ENCODE measurements at places on chromosomes 3 and 15. TPM values are rescaled to one million over a fixed set of nuclear protein-coding genes. Genes with fewer than 3 reads are reported as not detected.

The FSD2 gene
- total RNA-seq, result not detected

The XRN1 gene
- total RNA-seq, result 72.8 TPM

The COL6A5 gene
- not detected for total RNA-seq

The ARGFX gene
- total RNA-seq, result not detected

The GXYLT2 gene
- 3.6 TPM for total RNA-seq

The CAMK2N2 gene
- total RNA-seq, result not detected

The SPESP1 gene
- total RNA-seq, result 3.0 TPM

The TERC gene
- 1.4 TPM for total RNA-seq

The C3orf85 gene
- total RNA-seq, result not detected

The SLC12A8 gene
- 6.1 TPM for total RNA-seq

The CPA3 gene
- total RNA-seq, result 10.5 TPM

The GOLGA8G gene
- not detected for total RNA-seq

The ZNF620 gene
- 5.4 TPM for total RNA-seq

The PML gene
- 102 TPM for total RNA-seq

The PLOD2 gene
- total RNA-seq, result 17.7 TPM

The GOLGA6L7 gene
- not detected for total RNA-seq

The ATP2B2 gene
- total RNA-seq, result not detected

The SLC9C1 gene
- total RNA-seq, result 0.13 TPM

The FAM227B gene
- total RNA-seq, result 9.6 TPM

The GPR27 gene
- 16.3 TPM for total RNA-seq

The PDZRN3 gene
- 38.3 TPM for total RNA-seq

The TUSC7 gene
- total RNA-seq, result not detected

The LIPH gene
- total RNA-seq, result 16.7 TPM

The ARIH1 gene
- total RNA-seq, result 163 TPM

The ZNF660 gene
- 7.5 TPM for total RNA-seq

The ZNF662 gene
- total RNA-seq, result 45.1 TPM

The RPP25 gene
- 7.3 TPM for total RNA-seq

The NGLY1 gene
- 54.3 TPM for total RNA-seq

The MEF2A gene
- total RNA-seq, result 74.2 TPM

The VGLL3 gene
- 51.7 TPM for total RNA-seq

All from ureter (tissue), 1 donor.